Activated T-cell treated with anti-CD3 and anti-CD28 coated beads for 24 hours (primary cell): ENCODE measurements at places on chromosomes 7 and 10.

- DNase-seq: no peak
Observed at GRCh38 chr10:132120734-132121510, 55.2 kb downstream of the JAKMIP3 start.

DNA sequence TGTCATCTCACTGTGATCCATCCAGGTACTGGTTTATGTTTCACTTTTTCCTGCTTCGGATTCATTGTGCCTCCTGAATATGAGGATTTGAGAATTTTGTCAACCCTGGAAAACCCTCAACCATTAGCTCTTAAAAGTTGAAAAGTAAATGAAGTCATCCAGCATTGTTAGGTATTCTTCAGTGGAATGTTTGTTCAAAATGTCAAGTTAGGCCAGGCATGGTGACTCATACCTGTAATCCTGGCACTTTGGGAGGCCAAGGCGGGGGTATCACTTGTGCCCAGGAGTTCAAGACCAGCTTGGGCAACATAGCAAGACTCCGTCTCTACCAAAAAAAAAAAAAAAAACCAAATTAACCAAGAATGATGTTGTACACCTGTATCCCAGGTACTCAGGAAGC lies 222.1 kb downstream of the NSUN6 start:
- DNase-seq: no peak

- no peak for DNase-seq
Observed at GRCh38 chr10:102648269-102648888, 4.1 kb downstream of the TRIM8 start.

DNA sequence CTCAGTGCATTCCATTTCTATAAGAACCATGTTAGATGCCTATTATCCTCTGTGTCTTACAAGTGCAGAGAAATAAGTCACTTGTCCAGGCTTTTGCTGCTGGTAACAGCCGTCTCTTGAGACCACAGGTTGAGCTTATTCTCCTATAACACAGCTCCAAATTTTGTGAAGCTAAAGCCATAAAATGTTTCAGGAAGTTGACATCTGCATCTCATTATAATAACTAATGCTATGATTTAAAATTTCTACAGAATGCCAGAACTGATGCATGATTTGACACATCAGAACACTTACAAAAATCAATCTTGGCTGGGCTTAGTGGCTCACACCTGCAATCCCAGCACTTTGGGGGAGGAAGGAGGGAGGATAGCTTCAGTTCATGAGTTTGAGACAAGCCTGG lies 986.9 kb downstream of the TYW1 start:
- DNase-seq: no peak

GRCh38 chr10:116466715-116467422 lies 39.2 kb downstream of the PNLIPRP3 start:
- DNase-seq: no peak

DNA sequence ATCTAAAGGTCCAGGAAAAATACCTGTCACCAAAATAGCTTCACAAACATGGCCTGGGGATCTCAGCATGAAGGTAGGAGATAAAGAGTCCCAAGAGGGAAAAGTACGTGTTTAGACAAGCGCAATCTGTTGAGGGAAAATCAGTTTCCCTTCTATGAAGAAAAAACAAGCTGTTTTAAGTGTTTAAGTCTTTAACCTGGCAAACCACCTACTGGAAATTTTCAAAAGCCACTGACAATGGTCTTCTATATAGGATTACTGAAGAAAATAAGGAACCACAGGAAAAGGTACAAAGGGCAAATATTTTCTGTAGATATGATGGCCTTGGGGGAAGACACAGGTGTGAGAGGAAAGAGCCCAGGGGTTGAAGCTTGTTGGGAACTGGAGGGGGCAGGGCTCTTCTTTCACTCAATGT lies 21.2 kb downstream of the ALDH18A1 start:
- DNase-seq: no peak

DNA sequence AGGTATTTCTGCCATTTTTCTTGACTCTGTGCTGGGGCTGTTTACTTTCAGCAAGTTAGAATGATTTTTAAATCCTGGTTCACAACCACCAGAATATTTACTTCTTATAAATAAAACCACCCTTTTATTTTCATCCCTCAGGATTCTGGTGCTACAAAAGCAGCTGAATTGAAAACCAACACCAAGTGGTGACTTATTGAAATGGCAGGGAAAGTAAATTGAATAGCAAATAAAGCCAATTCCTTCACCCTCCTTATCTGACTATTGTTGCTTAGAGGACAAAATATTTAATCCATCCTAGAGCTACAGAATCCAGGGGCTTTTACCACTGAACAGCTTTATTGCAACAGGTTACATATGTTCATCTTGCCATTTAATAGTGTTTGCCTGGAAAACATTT lies 828.6 kb upstream of the GHITM start:
- no peak for DNase-seq

- DNase-seq: no peak
Observed at GRCh38 chr7:1735262-1735661, 65.2 kb downstream of the ELFN1 start.

DNA sequence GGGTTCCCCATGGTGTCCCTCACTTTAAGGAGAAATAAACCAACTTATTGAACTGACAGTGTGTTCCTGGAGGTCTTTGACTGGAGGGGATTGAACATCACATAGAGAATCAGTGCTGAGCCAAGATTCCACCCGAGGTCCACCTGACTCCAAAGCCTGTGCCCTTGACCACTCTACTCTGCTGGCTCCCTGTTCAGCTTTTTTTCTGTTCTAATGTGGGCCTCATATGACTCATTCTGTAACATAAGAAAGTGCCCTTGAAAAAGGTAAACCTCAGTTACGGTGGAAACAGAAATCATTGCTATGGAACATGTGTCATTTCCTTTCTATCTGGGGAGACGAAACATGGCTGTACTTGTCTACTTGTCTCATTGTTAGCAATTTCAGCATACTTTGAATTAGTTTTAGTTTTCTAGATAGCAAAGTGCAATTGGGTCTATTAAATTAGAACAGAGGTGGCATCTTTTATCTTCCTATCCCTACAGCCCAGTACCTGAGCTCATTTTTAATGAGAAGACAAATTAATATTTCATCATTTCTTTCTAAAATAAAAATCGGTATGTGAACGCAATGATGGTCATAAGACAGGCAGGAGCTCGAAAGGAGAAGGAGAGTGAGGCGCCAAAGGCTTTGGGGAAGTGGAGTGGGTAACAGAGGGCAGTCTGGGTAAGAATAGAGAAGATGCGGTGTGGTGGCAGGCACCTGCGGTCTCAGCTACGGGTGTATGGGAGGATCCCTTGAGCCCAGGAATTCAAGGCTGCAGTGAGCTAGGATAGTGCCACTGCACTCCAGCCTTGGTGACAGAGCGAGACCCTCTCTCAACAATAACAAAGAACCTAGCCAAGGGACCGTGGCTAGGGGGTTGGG lies 1.5 kb downstream of the GSDME start:
- DNase-seq: no peak

GRCh38 chr7:22601812-22602565 lies 102.0 kb upstream of the STEAP1B start:
- no peak for DNase-seq

- no peak for DNase-seq
Observed at GRCh38 chr10:118564652-118565051, 30.8 kb downstream of the PRLHR start.

DNA sequence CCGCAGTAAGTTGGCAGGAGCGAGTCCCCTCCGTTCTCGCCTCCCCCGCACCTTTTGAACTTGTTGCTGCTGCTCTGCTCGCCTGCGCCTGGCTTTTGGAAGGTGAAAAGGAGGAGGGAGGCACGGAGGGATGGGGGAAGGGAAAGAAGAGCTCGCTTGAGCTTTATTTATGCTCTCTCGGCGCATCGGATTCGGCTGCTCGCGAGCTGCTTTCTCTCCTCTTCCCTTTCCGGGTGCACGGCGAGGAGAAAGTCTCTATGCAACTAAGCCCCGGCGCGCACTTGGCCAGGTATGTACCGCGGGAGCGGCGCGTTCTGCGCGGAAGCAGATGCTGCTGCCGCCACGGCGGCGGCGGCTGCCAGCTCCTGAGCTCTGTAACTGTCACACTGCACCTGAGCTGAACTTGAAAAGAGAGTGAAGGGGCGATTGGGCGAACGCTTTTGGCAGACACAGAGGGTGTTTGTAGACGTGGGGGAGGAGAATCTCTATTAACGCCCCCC lies 551 bp downstream of the KCND2 start:
- DNase-seq: no peak

DNA sequence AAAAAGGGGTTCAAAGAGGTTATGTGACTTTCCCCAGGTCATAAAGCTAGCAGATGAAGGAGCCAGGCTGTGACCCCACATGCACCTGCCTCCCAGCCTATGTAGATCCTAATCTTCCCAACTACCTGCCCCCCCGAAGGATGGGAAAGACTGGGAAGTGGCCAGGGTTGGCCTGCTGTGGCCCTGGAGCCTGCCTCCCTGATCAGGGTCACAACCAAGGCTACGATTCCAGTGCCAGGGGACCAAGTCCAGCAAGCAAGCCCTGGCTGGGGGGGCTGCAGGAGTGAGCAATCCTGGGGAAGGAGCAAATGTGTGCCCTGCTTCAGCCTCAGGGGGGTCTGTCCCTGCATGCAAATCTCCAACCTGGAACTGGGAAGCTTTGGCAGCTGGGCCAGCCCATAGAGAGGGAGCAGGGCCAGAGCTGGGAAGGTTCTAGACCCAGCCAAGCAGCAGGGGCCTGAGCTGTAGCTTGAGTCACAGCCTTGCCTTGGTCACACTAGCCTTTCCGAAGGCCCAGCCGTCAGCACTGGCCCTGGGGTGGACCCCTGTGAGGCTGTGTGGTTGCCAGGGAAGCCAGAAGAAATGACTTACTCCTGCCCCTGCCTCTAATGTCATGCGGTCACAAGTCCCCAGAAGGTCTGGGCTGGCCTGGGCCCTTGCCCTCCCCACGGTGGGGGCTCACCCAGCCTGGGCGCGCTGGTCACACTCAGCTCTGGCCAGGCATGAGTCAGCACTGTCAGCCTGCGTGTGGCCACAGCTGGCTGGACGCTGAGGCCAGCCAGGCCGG lies 96.4 kb upstream of the ZMIZ1 start:
- DNase-seq: no peak

DNA sequence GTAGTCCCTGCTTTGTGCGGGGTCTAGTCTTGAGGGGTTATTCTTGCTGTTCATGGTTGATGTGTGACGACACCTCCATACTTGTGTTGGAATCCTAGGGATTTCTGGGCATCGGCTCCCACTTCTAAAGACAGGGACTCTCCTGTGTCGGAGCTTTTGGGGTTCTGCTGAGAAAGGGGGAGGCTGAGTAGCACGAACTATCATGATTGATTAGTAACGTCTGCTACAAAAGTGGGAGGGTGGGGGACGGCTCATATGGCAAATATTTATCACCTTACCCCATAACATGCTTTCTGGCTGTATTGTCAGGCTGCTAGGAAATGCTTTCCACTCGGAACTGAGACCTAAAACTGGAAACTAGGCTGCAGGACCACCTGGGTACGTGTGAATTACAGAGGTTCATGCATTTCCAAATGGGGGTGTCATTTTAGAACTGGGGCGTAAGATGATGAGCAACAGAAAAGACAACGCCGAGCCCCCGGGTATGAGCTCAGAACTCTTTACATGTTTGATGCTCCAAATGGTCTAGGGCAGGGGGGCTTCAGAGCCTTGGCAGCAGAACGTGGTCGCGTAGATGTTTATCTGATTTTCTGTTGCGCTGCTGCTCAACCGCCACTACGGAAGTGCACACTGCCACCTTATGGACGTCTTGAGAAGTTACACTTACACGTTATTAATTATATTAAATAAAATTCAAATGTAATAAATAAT lies 15.1 kb upstream of the NME8 start:
- DNase-seq: peak; percentile 17

DNA sequence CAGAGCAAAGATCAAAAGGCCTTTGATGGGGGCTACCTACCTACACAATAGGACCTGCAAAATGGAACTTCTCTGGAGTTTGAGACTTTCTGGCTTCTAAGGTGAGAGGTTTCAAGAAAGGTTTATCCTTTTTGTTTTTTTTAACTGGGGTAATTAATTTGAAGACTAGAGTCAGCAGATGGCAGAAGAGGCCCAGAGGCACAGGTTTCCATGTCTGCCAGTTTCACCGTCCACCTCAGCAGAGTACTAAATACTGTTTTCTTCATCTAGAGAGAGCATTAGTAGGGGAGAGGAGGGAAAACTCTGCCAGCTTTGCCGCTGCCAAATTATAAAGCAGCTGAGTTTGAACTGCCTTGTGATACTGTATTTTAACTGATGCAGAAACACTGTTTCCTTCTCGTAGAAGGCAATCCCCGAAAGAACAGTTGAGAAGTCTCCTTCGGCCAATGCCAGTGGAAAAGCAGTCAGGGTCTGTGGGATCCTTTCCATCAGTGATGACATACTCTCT lies 138.7 kb downstream of the SLC25A13 start:
- no peak for DNase-seq

DNA sequence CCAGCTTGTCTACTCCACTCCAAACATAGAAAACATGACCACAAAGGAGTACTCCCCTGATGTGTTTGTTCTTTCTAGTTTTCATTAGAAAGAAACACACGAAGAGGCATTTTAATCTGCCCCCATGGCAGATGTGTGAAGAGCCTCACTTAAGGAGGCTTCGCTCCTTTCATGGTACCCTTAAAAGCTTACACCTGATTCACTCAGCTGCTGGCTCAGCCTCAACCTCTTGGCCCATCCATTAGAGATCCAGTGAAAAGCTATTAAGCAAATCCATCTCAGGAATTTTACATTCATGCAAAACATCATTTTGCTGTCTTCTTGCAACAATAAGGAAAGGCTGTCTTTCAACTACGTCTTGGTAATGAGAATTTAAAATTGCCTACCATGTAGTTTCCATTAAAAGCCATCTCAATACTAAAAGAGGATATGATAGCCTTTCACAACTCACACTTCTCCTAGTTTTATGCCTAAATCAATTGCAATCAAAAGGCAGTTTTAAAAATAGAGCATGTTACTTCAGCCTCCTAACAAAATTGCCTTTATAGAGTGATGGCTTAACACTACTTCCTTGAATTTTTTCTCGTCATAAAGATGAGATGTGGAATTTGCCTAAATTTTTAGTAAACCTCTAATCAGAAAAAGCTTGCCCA lies 22.7 kb downstream of the MACC1 start:
- DNase-seq: no peak

DNA sequence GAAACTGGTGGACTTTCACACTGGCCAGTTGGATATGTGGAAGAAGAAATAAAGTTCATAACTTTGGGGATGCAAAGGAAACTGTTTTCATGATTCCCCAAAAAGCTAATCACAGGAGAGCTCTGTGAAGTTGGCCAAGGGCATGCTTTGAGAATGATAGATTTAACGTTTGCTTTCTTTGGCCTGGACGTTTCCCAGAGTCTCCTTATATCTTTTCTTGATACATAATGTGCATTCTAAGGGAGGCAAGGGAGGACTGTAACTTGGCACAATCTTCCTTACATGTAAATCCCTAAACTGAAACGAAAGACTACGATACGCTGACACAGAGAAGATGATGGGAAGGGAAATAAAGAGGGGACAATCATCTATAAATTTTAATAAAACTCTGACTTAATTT lies 176.5 kb upstream of the INHBA start:
- no peak for DNase-seq
